Stimulated activated CD4-positive, alpha-beta T cell treated with anti-CD3 and anti-CD28 coated beads, TNF-alpha, amount 100 ng/mL, for 4 hours (primary cell): ENCODE measurements at places on chromosomes 4 and X.

DNA sequence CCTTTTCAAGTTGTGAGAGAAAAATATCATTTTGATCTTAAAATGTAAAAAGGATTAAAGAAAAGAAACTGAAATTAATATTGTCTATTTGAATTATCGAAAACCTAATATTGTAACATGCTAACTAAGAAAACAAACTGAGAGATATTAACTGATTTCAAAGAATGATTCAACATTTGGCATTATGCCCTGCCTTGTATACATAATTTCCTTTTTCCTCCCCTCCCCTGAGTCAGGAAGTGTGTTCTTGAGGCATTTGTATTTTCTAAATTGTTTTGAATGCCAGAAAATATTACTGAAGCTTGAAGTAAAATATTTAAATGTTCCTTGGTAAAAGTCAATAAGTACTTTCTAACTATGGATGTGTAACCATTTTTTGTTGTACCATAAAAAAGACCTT, 49.4 kb downstream of the RPS6KA3 start:
- no peak for DNase-seq

DNA sequence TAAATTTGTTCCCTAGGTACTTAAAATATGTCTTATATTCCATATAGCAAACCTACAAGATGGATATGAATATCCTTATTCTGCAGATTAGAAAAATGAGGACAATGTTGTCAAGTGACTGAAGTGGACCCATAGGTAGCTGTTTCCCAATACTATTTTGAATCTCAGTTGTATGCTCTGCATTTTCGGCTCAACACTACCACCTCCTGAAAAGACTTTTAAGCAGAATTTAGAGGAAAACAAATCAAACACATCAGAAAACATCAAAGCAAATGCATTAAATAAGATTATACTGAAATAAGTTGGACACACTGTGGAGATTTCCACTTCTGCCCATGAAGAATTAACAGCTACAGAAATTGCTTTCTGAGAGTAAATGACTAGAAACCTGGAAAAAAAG, 488.7 kb downstream of the TRIML1 start:
- no peak for DNase-seq

DNA sequence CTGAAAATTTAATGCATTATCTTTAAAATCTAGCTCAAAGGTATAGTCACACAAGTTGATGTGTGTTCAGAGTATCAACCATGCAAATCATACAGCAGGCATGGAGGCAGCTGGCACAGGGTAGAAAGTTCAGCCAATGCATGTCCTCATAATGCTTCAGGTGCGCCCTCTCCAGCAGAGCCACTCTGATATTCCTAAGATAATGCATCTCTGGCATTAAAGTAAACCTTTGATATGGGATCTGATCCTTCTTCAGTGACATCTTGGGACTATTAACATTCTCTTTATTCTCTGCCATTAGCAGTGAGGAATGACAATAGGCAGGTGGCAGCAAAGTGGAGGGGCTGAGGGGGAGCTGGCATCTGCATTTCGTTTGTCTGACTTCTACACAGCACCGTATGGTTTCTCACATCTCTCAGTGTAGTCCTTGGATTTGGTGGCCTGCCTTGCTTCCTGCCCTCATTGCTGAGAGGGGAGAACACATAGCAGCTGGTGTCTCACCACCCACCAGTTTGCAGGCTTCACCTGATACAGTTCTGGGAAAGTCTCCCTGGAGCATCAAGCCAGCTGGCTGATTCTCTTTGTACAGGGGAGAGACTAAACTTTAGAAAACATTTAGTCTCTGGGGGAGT, 168.7 kb upstream of the TBC1D9 start:
- no peak for DNase-seq

DNA sequence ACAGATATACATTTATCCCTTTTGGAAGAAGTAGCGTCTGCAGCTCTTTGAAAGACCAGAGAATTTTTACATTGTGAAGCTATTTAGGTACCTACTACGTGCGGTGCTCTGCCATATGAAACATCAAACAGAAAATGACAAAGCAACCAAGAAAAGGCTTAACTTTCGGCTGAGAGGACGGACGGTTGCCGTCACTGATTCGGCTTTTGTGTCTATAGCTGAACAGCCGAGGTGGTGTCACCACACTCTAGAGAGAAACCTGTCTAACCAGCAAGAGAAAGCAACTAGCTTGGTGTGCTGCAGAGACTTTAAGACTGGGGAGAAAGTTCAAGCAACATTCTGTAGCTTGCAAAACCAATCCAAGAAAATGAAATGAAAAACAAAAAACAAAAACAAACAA, 145.5 kb downstream of the SHOX start:
- DNase-seq, result no peak

- DNase-seq, result peak; percentile 14
Measured at GRCh38 chr4:40629401-40630334, at the start of gene RBM47. Gene RBM47 (minus strand): TSS chr4:40629864. CDS start chr4:40438893, 190,971 bp downstream.

DNA sequence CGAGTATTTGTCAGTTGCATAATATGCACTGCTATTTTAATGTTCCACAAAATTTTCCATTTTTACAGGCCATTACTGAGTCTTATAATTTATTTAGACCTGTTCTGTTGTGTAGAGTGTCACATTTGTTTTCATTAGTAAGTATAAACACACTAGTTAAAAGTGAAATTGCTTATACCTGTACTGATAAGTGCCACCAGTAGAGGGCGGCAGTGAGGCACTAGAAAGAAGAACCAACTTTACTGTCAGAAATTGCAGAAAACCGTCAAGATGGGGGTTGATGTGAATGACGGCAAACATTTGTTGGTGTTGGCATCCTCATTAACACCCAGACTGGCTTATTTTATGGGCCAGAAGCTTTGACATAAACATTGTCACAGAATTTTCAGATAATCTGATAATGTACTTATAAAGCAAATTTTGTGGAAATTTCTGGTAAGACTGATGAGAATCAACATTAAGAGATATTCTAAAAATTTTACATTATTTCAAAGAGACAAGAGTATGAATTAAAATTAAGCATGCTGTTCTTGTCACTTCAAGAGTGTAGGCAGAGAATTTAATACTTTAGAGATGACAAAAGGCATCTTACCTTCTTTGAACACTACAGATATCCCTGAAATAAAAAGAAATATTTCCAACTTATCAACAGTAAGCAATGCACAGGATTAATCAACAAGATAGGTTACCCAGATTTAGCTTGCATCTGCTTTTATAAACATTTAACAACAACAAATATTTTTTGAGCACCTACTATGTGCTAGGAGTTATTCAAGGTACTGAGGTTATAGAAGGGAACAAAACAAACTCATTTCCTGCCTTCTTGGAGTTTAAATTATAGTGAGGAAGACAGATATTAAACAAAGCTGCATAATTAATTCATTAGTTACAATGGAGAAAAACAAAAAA, 24.9 kb downstream of the ALPK1 start:
- DNase-seq, result peak; percentile 73

DNA sequence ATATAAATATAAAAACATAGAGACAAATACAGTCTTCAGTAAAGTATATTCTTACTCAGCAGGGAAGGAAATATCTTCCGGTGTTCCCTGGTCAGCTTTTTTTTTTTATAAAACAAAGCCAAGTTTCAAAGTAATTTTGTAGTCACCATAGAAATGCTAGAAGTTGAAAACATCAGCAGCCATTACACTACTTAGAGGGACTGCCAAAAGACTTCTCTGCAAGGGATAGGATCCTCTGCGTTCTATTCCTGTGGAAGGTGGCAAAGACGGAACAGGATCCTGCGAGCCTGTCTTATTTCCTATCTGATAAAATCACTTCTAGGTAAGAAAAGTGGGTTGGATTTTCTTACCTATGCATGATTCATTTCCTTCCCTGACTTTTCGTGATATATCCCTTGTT, 19.4 kb downstream of the CLDN22 start:
- no peak for DNase-seq

DNA sequence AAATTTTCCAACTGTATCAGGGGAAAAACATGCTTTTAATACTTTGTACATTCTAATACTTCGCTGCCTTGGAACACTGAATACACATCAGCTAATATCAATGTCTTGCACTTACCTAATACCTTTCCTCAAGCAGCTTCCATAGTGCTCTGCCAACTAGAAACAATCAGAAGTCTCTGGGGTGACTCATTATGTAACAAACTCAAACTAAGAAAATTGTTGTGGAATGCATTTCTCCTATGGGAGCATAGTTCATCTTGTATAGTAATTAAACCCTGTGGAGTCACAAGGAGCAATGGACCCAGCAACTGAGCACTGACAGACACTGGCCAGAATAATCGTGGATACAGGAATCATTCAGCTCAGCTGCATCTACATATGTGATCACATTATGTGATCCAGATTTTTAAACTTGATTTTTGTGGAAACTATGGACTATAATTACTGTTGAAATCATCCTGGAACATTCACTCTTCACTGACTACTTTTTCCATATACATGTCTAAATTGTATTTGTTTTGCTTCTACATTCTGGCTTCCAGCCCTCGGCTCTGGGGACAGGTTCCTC, 496.9 kb downstream of the TMA16 start:
- DNase-seq, result no peak

DNA sequence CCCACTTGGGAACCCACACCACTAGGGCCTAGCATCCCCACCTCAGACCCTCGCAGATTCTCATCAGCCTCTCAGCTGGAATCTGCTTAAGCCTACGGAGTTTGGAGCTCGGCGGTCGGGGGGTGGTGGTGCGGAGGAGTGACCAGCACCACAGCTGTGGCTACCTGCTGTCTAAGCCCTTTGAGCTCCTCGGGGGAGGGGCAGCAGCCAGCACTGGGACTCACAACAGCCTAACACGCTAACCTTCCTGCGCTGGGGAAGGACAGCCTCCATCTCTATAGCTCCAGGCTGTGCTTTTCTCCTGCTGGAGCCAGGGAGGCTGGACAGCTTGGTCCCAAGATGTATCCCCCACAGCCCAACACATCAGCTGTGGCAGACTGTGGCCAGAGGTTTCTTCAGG, 281.5 kb downstream of the USP46 start:
- DNase-seq, result no peak

DNA sequence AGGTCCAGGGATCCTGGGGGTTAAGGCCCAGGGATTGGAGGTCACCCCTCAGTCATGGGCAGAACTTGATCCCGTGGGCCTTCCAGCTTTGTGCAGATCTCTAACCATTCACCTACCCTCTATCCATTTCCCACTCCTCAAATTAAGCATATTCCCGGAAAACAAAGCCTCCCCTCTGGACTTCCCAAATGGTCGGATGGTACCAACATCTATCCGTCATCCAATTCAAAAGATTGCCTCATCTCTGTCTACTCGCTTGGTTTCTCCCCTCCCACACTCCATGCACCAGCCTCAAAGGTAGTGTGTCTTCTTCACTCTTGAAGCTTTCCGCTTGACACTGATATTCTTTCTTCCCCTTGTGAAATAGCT, 473 bp upstream of the BCLAF3 start:
- no peak for DNase-seq

DNA sequence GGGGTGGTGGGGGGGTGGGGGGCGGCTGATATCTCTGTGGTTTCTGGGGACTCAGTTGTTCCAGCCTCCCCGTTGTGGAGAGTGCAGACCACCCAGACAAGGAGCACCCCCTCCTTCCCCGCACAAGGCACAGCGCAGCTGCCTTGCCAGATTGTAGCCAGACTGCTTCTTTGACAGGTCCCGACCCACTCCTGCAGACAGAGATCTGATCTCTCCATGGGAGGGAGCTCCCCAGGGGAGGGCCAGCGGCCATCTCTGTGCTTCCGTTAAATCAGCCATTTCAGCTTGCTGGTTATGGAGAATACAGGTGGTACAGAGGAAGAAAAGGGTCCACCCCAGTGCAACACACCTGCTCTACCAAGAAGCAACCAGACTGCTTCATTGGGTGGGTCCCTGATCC, 80.8 kb downstream of the FGF16 start:
- no peak for DNase-seq

DNA sequence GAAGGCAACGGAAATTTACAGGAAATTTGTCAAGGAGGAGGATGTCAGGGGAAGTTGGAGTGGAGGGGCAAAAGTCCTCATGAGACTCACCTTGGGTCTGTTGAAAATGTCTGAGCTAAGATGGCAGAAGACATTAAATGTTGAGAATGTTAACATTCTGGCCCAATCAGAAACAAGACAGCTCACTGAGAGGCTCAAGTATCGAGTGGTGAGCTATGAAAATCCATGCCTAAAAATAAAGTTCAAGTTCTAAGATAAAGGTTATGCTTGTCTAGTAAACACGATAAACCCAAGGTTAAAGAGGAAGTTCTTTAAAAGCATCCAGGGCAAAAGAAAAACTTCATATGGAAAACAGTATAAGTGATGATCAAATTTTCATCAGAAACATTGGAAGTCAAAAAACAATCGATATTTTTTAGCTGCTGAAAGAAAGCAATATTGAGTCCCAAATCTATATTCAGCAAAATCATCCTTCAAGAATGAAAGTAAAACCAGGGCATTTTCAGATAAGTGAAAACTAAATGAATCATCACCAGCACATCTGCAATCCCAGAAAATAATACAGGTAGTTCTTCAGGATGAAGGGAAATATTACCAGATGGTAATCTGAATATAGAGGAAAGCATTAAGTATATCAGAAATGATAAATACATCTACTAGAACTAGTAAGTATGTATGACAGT, 462.4 kb downstream of the TLL1 start:
- DNase-seq, result no peak

GRCh38 chrX:10217198-10217597, 60.4 kb downstream of the CLCN4 start:
- DNase-seq, result no peak

DNA sequence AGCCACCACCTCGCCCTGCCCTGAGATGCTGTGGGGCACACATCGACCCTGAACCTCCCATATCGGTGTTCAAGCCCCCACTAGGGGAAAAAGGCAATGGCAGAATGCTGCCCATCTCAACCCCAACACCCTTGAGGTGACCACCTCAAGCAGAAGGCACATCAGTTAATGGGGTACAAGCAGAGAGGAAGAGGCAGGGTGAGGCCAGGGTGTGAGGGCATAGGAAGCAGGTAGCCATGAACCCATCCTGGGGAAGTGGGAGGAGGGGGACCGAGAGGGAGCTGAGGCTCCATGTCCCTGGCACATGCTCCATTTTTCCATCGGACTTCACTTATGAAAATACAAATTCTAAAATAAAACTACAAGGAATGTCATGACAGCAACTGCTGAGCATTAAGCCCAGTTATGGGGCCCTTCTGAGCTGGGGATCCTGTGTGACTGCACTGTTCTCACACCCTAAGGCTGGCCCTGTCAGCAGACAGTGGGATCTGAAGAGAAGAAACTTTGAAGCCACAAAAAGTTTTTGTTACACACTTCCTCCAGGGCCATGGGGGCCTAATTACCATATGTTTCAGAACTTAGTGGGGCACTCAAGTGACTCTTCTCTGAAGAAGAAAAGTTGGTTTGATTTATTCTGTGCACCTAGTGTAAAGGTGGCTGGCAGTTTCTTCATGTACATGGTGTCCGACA, 68.2 kb upstream of the FAM241A start:
- no peak for DNase-seq

- no peak for DNase-seq
Measured at GRCh38 chr4:123743848-123744247, 347.3 kb downstream of the SPRY1 start.

DNA sequence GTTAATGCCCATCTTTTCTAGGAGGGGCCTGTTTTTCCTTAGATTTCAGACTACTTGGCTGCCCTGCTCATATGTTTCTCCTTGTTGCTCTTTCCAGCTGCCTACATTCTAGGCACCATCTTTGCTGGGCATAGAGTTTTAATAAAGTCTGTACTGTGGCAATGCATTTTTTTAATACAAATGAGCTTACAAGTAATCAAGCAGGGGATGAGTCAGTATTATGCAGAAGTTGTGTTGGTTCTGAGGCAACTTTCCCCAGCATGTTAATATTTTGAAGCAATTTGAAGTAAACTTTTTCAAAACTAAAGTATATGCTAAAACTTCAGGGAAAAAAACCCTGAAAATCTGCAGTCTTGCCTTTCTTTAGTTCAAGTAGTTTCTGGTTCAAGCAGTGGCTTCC, 372.0 kb upstream of the GATB start:
- DNase-seq, result no peak
